Activated naive CD8-positive, alpha-beta T cell treated with anti-CD3 and anti-CD28 coated beads for 36 hours (primary cell): ENCODE measurements at places on chromosomes 7 and 10. TPM values are rescaled to one million over a fixed set of nuclear protein-coding genes. Genes with fewer than 3 reads are reported as not detected.

GRCh38 chr7:100545360-100546128 lies 6.5 kb downstream of the AGFG2 start:
- DNase-seq: peak; percentile 78

DNA sequence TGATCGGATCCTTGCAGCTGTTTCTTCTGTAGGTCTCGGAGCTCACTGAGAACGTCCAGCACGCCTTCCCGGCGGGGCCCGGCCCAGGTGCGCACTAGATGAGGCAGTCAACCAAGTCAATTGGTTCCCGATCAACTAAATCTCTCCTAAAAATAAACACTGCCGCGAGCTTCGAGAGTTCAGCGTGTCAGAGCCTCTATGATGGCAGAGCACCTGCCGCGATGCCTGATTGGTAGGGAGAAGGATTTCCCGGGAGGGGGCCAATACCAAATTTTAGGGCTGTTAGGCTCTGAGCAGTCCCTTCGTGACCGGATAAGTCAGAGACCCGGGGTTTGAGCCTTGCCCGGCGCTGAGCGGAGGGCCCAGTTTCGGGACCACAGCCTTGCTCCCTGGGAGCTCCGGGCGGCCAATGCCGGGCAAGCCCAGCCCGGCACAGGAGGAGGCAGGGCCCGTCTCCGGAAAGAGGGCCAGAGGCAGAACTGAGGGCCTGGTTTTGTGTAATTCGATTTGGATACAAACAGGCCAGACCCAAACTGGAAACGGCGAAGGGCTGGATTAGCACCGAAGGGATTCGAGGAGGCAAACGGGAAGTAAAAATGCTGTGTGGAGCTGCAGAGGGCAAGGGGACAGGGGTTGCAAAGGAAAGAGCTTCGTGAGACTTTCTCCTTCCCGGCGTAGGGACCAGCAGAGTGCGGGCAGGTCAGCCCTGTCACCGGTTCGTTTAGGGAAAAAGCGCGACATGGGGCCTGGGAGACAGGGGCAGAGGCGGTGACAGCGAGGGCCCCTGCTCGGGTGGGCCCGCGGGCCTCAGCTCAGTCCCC lies 569 bp downstream of the SLC26A5 start:
- DNase-seq: peak; percentile 3

The LMTK2 gene
- total RNA-seq: 11.2 TPM

DNA sequence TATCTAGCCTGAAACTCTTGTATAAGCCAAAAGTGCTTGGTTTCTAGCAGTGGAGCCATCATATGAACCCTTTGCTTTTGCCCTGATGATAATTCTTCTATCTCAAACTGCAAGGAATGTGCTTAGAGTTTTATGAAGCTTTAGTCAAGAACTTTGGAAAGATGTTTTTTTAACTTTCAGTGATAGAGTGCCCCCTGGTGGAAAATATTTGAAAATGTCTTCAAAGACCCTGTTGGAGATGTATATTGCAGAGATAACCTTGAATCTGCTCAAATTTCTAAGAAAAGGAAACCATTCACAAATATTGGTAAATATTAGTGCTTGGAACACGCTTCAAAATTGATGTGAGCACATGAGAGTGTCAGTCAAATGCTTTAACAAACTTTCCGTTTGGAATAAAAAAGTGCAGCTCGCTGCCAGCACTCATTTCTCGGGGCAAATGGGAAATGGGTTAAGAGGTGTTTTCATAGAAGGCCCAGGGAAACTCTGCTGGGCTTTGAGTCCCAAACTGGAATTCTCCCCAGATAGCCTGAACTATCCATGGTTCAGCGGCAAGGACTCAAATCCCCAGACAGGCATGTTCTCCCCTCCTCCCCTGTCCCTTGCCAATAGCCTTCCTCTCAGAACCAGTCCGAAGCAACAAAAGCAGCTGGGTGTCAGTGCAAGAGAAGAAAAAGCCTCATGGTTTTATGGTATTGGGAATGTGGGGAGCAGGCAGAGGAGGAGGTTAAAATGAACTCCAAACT lies 129.3 kb downstream of the MYOF start:
- no peak for DNase-seq

The CFAP70 gene
- 0.60 TPM for total RNA-seq

GRCh38 chr10:86372119-86372783 lies 5.7 kb upstream of the GRID1 start:
- DNase-seq: no peak
